ENCODE measurements at places on chromosomes 6 and 20.

DNA sequence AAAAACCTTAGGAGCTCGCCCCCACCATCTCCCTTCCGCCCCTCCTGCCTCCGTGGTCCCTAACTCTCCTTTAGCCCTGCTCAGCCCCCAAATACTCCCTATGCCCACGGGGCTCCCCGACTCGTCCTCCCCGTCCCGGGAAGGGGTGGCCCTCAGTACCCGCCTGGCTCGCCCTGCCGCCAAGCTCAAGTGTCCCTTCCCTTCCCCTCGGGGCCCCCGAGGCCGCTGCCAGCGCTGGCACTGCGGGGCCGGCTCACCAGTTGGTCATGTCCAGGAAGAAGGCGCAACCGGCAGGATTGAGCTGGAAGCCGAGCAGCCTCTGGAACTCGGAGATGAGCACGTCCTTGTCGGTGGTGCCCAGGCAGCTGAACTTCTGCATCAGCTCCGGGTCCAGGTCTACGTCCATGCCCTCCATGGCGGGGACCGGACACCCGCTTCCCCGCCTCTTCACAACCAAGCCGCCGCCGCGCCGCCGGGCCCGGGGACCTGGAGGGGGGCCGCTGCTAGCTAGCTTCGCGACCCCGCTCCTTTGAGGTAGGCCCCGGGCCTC is 303 bp downstream of the ILRUN start:
- no peak for DNase-seq

DNA sequence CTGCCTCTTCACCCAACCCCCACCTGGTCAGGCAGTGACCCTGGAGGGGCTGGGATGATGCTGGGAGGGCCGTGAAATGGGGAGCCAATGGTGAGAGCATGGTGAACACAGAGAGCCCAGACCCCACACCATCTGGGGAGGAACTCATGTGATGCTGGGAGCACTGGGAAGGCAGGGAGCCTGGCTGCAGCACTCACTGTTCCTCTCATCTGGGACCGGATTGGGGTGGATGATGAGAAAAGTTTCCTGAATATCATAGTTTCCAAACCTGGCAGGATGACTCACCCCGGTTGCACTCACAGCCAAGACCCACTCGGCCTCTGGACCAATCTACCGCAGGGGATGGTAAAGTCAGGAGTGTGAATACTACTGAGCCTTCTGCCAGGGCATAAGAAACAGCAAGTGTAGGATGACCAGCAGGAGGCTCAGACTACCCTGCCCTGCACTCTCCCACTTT is 21.8 kb downstream of the ULBP1 start:
- no peak for DNase-seq

DNA sequence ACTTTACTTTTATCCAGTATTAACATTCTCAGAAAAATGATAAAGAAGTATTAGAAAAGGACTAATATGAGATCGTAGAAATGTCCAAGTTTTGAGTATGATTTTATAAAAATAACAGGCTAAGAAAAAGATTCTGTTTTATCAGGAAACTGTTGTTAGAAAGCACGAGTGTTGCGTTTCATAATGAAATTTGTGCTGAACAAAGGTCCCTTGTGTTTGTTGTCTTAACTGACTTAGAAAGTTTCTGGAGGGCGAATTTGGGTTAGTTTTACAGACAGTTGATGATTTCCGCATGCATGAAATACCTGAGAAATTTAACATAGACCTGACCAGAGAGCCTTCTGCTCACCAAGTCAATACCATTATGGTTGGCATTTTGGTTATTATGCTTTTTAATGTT is 136.0 kb downstream of the FNDC1 start:
- no peak for DNase-seq

- DNase-seq, result no peak
Measured at GRCh38 chr6:101760843-101761621, 367.5 kb downstream of the GRIK2 start.

DNA sequence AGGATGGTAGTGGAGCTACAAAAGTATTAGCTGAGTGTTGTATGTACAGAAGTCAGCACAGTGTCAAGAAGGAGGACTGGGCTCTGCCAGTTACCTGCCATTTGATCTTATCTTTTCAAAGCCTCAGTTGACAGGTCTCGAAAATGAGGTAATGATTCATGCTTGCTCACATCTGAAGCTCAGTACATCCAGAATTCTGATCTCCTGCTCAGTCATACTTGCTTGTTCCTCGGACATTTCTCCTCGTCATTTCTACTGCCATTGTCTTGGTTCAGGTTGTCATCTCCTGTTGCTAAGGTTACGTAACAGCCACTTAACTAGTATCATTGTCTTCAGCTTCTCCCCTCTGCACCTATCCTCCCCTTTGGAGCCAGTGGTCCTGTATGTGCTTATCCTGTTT is 89.5 kb downstream of the SLX4IP start:
- DNase-seq, result no peak

- peak; percentile 29 for DNase-seq
Measured at GRCh38 chr6:50791900-50792508, 26.7 kb upstream of the TFAP2B start.

DNA sequence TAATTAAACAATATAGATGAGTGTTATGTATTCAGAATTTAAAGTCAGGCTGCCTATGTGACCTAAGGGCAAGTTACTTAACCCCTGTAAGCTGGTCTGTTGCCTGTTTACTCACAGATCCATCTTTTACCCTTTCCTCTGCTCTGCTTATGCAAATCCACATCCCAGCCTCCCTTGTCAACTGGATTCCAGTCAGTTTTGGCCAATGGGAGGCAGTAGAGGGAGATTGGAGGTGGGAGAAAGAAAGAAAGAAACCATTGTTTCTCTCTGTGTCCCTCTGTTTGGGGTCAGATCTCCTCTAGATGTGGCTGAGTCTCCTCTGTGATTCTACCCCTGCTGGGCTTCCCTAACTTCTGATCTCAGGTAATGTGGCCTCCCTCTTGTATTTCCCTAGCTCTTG is 266.8 kb upstream of the PLN start:
- no peak for DNase-seq

DNA sequence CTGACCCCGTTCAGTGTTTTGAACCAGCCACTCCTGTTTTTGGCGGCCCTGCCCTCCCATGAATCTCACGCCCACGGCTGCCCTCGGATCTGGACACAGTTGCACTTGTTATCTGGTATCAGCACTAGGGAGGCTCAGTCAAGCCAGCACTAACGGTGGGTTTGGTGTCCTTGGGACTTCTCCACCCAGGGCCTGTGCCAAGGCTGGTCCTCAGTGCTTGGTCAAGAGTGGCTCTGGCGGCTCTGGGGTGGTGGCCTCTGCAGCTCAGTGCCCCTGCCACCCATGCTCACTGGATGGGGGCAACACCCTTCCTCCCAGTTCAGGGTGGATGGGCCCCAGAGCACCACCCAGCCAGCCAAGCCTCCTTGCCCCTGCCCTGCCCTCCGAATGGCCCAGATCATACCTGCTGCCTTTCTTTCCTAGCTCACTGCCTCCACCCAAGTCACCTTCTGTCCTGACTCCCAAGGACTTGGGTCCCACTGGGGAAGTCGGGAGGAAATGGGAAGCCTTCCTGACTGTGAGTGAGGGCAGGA is 54.7 kb downstream of the SSR1 start:
- no peak for DNase-seq

GRCh38 chr6:13924949-13925881 is at the start of gene RNF182:
Gene RNF182 (plus strand): TSS chr6:13924952. CDS start chr6:13977120, 52,168 bp downstream.
- DNase-seq, result no peak

- no peak for DNase-seq
Measured at GRCh38 chr20:36219671-36220220, 16.5 kb upstream of the AAR2 start.

DNA sequence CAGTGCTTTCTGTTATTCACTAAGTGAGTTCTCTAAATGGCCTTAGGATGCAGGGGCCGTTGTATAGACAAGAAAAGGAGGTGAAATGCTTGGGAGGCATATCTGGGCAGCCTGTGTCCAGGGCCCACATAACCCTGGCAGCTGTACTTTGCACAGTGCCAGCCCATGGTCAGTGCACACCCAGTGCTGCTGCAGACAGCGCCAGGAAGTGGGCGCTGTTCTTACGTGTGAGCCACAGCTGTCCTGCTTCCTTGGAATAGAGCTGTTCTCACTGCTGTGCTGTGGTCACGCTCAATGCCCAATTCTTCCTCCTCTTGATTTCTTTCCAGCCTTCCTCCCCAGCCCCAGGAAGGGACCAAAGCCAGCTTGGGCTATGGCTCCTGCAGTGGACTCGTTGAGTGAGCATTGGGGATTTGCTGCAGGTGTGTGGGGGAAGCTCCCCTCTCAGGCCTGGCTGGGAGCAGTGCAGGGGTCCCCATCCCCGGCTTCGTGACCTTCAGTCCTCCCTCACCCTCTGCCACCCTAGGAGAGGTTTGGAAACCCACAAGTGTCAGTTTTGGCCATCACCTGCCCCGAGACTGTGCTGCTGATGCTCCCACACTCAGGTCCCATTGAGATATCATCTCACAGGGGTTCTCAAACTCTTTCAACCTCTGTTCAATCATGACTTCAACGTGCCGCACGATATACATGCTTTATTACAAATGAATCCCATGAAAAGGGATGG is 246.8 kb upstream of the EXOC2 start:
- no peak for DNase-seq

GRCh38 chr6:67887747-67888545 is 747.1 kb upstream of the ADGRB3 start:
- no peak for DNase-seq

DNA sequence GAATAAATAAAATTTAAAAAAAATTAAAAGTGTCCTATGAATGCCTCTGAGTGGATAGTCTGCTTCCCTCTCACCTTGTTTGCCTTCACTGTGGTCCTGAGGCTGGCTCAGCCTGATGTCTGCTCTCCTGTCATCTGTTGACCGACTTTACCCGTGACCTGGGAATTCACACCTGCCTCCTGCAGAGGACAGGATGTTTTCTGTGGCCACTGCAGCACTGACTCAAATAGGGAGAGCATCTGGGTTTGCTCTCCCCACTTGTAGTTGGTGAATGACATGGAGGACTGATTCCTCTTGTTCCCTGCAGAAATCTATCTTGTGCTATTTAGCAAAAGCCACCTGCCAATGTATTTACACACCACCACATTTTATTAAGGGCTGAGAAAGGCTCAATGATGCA is 52.4 kb upstream of the ERVFRD-1 start:
- DNase-seq, result no peak

DNA sequence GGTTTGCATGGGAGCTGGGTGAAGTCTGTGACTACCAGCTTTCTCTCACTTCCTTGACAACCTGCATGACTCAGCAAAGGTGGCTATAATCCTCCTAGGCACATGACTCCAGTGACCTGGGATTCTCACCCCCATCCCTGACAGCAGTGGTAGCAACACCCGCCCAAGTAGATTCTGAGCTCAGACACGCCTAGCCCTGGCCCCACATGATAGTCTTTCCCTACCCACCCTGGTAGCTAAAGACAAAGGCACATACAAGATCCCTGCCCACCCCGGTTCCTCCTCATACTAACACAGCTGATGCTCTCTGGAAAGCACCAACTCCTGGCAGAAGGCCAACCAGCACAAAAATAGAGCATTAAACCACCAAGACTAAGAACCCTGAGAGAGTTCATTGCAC is 25.9 kb upstream of the CRISP1 start:
- no peak for DNase-seq

DNA sequence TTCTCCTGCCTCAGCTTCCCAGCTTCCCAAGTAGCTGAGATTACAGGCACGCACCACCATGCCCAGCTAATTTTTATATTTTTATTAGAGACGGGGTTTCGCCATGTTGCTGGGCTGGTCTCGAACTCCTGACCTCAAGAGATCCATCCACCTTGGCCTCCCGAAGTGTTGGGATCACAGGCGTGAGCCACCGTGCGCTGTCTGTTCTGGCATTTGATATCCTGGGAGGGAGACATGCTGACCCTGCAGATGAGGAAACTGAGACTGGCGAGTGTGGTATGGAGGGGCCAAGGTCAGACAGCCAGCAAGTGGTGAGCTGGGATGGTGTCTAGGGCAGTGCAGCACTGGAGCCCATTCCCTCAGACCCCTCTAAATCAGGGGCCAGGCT is 44.6 kb downstream of the SRC start:
- DNase-seq, result no peak

GRCh38 chr20:32513031-32513866 is 71.9 kb downstream of the NOL4L start:
- no peak for DNase-seq

GRCh38 chr6:154359161-154359574 is 2.6 kb upstream of the IPCEF1 start:
- no peak for DNase-seq

DNA sequence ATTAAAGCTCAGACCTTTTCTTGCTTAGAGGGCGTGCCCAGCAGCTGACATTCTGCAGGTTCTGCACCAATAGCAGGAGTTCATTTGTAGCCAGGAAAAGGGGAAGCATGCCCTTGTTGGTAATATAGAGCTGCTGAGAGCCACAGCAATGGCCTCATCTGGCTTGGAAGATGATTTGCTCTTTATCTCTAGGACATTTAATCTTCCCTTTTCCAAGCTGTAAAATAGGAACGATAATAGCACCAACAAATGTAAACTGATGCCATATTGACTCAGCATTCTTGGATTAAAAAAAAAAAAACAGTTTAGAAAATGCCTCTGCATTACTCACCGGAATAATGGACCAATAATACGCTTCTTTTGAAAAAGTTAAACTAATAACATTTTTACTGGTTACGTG is 93.4 kb upstream of the SLC2A12 start:
- DNase-seq, result peak; percentile 45

DNA sequence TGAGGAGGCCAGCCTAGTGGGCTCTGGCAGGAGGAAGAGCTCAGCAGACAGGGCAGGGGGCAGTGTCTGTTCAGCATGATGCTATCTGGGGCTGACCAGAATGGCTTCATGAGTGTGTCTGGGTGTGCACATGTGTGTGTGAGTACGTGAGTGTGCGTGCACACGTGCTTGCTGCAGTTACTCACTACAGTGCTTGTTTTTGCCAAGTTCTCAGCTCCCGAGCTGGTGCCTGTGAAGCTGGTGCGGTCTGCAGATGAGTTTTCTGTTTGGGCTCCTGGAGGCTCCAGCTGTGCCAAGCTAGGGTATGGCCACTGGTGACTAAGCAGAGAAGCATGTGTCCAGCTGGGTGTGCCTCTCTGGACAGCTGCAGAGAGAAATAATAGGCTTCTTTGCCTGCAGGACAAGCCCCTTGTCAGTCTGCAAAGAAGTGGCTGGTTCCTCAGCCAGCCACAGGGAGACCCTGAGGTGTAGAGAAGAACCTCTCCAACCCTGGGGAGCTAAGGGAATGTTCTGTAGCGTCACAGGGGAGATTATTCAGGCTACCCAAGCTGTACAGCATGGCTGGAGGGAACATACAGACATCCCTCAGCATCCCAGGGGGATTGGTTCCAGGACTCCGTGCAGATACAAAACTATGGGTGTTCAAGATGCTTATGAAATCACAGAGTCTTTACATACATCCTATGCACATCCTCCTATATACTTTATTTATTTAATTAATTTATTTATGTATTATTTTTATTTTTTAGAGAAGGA is 40.2 kb upstream of the FAM50B start:
- DNase-seq, result no peak

- DNase-seq, result no peak
Measured at GRCh38 chr6:82172594-82172993, 75.0 kb downstream of the IBTK start.

DNA sequence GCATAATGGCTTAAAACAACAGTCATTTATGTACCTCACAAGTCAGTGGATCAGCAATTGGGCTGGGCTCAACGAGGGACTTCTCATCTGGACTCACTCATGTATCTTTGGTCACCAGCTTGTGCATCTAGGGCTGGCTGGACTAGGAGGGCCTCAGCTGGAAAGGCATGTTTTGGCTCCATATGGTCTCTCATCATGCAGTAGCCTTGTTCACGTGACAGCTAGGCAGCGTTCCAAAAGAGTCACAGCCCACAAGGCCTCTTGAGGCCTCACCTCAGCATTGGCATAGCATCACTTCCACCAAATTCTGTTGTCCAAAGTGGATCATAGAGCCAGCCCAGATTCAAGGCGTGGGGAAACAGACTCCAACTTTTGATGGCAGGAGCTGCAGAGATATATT is 110.1 kb downstream of the MAFB start:
- DNase-seq, result peak; percentile 57

GRCh38 chr6:21085211-21085610 is 508.3 kb upstream of the SOX4 start:
- no peak for DNase-seq
